RWPE2 (cell line): ENCODE measurements at places on chromosomes 12 and 14.

DNA sequence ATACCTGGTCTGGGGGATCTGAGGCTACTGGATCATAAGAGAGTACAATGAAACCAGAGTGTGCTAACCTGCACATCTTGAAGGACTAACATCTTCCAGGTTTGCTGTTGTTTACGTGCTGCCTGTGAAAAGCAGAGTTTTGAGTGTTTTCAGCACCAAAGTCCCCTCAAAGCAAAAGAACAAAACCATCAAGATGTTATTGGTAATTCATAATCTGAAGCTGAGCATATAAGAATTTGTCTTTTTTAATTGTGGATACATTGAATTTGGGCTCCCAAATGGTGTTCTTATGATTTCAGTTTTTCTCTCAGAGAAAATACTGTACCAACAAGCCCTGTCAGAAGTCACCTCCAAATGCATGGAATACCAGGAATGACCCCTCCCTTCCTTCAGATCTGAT is 110.2 kb downstream of the BTG1 start:
- H3K36me3 ChIP-seq: no peaks in the 10 kb centered on the region
- H3K4me3 ChIP-seq: no peak overlapping the region
- peak overlapping the region; percentile 49 for H3K27ac ChIP-seq
- no peaks in the 10 kb centered on the region for H3K27me3 ChIP-seq

DNA sequence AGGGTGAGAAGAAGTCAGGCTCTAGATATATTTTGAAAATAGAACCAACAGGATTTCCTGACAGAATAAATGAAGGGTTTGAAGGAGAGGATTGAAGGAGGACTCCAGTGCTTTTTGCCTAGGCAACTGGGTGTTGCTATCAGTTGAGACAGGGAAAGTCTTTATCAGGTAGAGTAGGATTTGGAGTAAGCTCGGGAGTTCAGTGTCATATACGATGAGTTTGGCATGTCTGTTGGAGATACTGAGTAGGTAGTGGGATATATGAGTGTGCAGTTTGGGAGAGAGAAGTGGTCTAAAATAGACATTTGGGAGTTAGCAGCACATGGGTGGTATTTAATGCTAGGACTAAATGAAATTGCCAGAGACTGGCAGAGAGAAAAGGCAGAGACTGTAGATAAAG is 141.2 kb downstream of the SAMD4A start:
- H3K36me3 ChIP-seq: peaks cover 28% of the 10 kb centered on the region
- H3K27me3 ChIP-seq: no peaks in the 10 kb centered on the region
- no peak for DNase-seq

- H3K27me3 ChIP-seq: no peaks in the 10 kb centered on the region
- no peak overlapping the region for H3K27ac ChIP-seq
- DNase-seq: no peak
- H3K36me3 ChIP-seq: no peaks in the 10 kb centered on the region
- H3K4me1 ChIP-seq: no peaks in the 10 kb centered on the region
Observed at GRCh38 chr12:47349137-47350061, 269.6 kb upstream of the AMIGO2 start.

- DNase-seq: no peak
- no peaks in the 10 kb centered on the region for H3K4me1 ChIP-seq
- H3K36me3 ChIP-seq: no peaks in the 10 kb centered on the region
- no peak overlapping the region for H3K27ac ChIP-seq
Observed at GRCh38 chr12:125056306-125056705, 8.9 kb upstream of the AACS start.

DNA sequence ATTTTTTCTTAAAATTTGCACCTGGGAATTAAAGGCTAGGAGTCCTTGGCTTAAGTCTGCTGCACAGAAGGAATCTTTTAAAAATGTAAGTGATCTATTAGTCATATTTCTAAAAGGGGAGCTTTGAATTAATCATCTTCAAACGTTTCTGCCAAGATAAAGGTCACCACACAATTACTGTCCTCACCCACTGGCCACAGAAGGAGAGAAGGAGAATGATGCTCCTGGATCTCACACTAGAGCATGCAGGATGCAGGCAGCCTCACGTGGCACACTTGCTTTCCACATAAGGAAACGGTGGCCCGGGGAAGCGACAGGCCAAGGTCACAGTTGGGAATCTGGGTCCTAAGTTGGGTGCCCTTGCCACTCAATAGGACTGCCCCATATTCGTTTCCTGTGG is 16.9 kb downstream of the PLEKHG7 start:
- no peak overlapping the region for H3K27ac ChIP-seq
- no peaks in the 10 kb centered on the region for H3K36me3 ChIP-seq
- no peak overlapping the region for H3K4me3 ChIP-seq
- no peak for DNase-seq

DNA sequence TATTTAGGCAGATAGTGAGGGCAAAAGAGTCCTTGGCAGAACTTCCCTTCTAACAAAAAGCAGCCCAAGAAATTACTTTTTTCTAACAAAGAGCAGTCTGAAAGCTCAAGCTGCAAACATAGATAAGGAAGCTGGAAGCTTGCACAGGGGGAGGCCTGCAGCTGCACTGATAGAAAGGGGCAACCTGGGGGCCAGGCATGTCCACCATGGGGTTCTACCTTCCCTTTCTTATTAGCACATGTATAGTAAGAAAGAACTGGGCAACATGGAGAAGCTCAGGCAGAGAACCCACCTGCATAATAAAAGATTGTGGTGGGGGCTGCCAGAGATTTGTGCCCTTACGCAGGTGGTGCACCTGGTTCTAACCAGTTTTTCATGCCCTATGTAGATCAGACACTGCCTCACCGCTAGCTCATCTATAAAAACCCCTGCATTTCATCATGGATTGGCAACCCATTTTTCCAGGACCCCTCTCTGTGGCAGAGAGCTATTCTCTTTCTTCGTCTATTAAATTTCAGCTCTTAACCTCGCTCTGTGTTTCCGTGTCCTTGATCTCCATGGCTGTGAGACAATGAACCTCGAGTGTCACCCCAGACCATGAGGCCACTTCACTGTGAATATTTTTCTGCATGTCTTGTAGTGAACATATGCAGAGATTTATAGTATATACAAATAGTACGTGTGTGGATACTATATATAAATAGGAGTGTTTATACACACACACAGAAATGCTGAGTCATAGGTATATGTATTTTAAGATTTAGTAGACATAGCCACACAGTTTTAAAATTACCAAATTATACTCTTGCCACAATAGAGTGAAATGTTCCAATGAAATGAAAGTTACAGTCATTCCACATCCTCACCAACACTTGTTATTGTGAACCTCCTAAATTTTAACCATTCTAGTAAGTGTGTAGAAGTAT is 53.0 kb downstream of the PEX5 start:
- no peak overlapping the region for H3K27ac ChIP-seq
- H3K4me3 ChIP-seq: no peak overlapping the region
- DNase-seq: no peak
- no peaks in the 10 kb centered on the region for H3K4me1 ChIP-seq
- H3K27me3 ChIP-seq: no peaks in the 10 kb centered on the region

- no peaks in the 10 kb centered on the region; the same call in 1 of the 2 replicates for H3K36me3 ChIP-seq
- no peaks in the 10 kb centered on the region for H3K27me3 ChIP-seq
- no peak overlapping the region for H3K4me3 ChIP-seq
Observed at GRCh38 chr14:81256289-81256960, 35.7 kb upstream of the GTF2A1 start.

- no peak overlapping the region for H3K27ac ChIP-seq
- no peaks in the 10 kb centered on the region for H3K27me3 ChIP-seq
- H3K4me1 ChIP-seq: no peaks in the 10 kb centered on the region
- H3K4me3 ChIP-seq: no peak overlapping the region
Observed at GRCh38 chr12:77131977-77132490, 66.7 kb upstream of the E2F7 start.

- H3K36me3 ChIP-seq: peaks cover 26% of the 10 kb centered on the region
- H3K4me3 ChIP-seq: no peak overlapping the region
- DNase-seq: no peak
- H3K27ac ChIP-seq: no peak overlapping the region
- H3K4me1 ChIP-seq: no peaks in the 10 kb centered on the region
Observed at GRCh38 chr14:50792051-50792477, 38.9 kb downstream of the NIN start.

- no peak overlapping the region for H3K4me3 ChIP-seq
- no peak for DNase-seq
- no peaks in the 10 kb centered on the region for H3K27me3 ChIP-seq
- no peaks in the 10 kb centered on the region for H3K36me3 ChIP-seq
Observed at GRCh38 chr12:9906873-9907272, 25.3 kb downstream of the CLEC2A start.

GRCh38 chr12:52181746-52182145 is 10.1 kb downstream of the KRT80 start:
- no peak overlapping the region for H3K4me3 ChIP-seq
- H3K27me3 ChIP-seq: no peaks in the 10 kb centered on the region
- peaks cover 39% of the 10 kb centered on the region for H3K4me1 ChIP-seq

- no peak for DNase-seq
- H3K4me3 ChIP-seq: no peak overlapping the region
- no peaks in the 10 kb centered on the region for H3K27me3 ChIP-seq
- no peaks in the 10 kb centered on the region for H3K4me1 ChIP-seq
- no peak overlapping the region for H3K27ac ChIP-seq
Observed at GRCh38 chr12:49917166-49917787, 13.6 kb upstream of the FAIM2 start.

GRCh38 chr12:51218607-51219161 is 822 bp upstream of the POU6F1 start:
- H3K4me3 ChIP-seq: peak overlapping the region; percentile 80
- DNase-seq: no peak
- peaks cover 6% of the 10 kb centered on the region for H3K4me1 ChIP-seq
- no peaks in the 10 kb centered on the region for H3K36me3 ChIP-seq

- DNase-seq: no peak
- no peaks in the 10 kb centered on the region for H3K36me3 ChIP-seq
- H3K4me1 ChIP-seq: no peaks in the 10 kb centered on the region
- H3K27me3 ChIP-seq: no peaks in the 10 kb centered on the region
- H3K27ac ChIP-seq: no peak overlapping the region
Observed at GRCh38 chr14:90424686-90425372, 28.0 kb downstream of the CALM1 start.

GRCh38 chr14:93231129-93231979 is 24.3 kb downstream of the UBR7 start:
- no peaks in the 10 kb centered on the region for H3K27me3 ChIP-seq
- H3K4me1 ChIP-seq: no peaks in the 10 kb centered on the region
- H3K36me3 ChIP-seq: peaks cover 21% of the 10 kb centered on the region
- H3K4me3 ChIP-seq: peak overlapping the region; percentile 27

DNA sequence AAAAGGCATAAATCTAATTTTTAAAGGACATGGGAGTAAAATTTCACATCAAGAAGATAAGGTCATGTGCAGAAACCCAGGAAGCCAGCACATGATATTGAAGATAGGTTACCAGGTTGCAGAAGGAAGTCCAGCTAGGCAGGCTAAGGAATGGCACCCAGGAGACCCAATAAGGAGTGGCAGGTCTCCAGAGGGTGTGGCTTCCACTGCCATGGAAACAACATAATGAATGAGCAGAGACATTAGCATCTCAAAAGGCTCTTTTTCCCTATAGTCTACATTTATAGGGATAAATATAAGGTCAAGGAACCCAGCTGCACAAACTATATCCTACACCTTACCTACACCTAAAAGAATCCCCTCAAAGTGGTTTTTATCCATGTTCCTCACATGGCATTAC is 275.9 kb downstream of the RPS29 start:
- H3K36me3 ChIP-seq: no peaks in the 10 kb centered on the region
- H3K27me3 ChIP-seq: no peaks in the 10 kb centered on the region
- H3K27ac ChIP-seq: no peak overlapping the region
- H3K4me1 ChIP-seq: no peaks in the 10 kb centered on the region
- DNase-seq: no peak

- no peaks in the 10 kb centered on the region for H3K36me3 ChIP-seq
- H3K27ac ChIP-seq: peak overlapping the region; percentile 80
- DNase-seq: peak; percentile 74
Observed at GRCh38 chr14:70907996-70908934, 1.0 kb downstream of the PCNX1 start.

GRCh38 chr12:27099629-27100028 is 17.3 kb upstream of the C12orf71 start:
- no peaks in the 10 kb centered on the region for H3K4me1 ChIP-seq
- H3K27me3 ChIP-seq: no peaks in the 10 kb centered on the region
- H3K4me3 ChIP-seq: no peak overlapping the region
- H3K36me3 ChIP-seq: no peaks in the 10 kb centered on the region

DNA sequence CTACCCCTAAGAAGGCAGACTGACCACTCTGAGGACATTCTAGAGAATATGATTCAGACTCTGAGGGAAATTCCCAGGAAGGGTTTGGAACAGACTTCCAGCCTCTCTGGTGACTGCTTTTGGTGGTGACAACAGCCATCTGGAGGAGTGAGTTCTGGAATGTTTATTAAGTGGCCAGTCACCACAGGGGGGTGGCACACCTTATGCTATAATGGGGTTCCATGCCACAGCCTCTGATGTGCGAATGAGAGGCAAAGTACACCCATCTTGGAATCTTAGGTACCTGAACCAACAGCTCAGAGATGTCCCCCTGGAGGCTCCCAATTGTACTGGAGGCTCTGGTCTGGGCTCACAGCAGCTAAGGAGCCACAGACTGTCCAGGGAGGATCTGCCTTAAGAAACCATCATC is 9.5 kb upstream of the TINF2 start:
- no peaks in the 10 kb centered on the region for H3K27me3 ChIP-seq
- H3K4me1 ChIP-seq: no peaks in the 10 kb centered on the region
- no peak overlapping the region for H3K27ac ChIP-seq
- DNase-seq: no peak

- H3K4me1 ChIP-seq: no peaks in the 10 kb centered on the region
- no peaks in the 10 kb centered on the region for H3K36me3 ChIP-seq
- no peak overlapping the region for H3K27ac ChIP-seq
- H3K4me3 ChIP-seq: no peak overlapping the region
Observed at GRCh38 chr14:40074169-40074568, 641.9 kb upstream of the FBXO33 start.

DNA sequence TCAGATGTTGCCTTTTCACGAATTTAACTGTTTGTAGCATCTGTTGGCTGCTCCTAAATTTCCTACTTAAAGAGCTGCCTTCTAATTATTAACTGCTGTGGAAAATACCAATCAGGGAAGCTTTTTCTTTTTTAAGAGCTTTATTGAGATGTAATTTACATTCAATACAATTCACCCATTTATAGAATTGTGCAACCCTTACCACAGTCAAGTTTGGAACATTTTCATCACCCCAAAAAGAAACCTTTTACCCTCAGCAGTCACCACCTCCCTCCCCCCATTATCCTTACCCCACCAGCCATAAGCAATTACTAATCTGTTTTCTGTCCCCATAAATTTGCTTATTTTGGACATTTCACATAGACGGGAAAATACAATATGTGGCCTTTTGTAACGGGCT is 1.4 kb downstream of the PCNX4 start:
- H3K4me1 ChIP-seq: peaks cover 32% of the 10 kb centered on the region
- peak overlapping the region; percentile 94 for H3K27ac ChIP-seq
- no peak for DNase-seq
- H3K4me3 ChIP-seq: peak overlapping the region; percentile 57
- peaks cover 20% of the 10 kb centered on the region for H3K36me3 ChIP-seq

- no peaks in the 10 kb centered on the region for H3K27me3 ChIP-seq
- H3K27ac ChIP-seq: no peak overlapping the region
- peaks cover 7% of the 10 kb centered on the region; the same call in 1 of the 2 replicates for H3K36me3 ChIP-seq
- no peak for DNase-seq
Observed at GRCh38 chr12:120814903-120815429, 89.2 kb downstream of the SPPL3 start.

- no peak for DNase-seq
- no peak overlapping the region for H3K27ac ChIP-seq
- H3K4me1 ChIP-seq: peaks cover 8% of the 10 kb centered on the region
- H3K27me3 ChIP-seq: no peaks in the 10 kb centered on the region
- H3K36me3 ChIP-seq: no peaks in the 10 kb centered on the region; the same call in 1 of the 2 replicates
- no peak overlapping the region for H3K4me3 ChIP-seq
Observed at GRCh38 chr12:19525274-19525673, 86.0 kb downstream of the AEBP2 start.
